ENCODE measurements at places on chromosomes 6 and 20. TPM values are rescaled to one million over a fixed set of nuclear protein-coding genes. Genes with fewer than 3 reads are reported as not detected.

DNA sequence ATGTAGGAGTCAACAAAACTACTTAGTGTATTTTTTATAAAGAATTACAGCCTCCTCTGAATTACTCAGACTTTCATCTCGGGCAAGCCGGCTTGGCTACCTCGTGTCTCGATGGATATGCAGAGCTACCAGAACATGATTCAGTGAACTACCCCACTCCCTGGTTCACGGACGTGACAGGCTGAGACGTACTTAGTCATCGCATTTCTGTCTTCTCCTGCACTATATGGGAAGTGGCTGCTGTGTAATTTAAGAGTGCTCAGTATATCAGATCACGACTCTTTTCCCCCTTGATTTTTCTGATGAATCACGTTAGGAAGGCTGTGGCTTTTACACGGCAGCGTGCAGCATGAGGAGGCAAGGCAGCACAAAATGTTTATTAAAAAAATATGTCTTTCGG lies 302.7 kb upstream of the ZFP64 start:
- no peak for DNase-seq

DNA sequence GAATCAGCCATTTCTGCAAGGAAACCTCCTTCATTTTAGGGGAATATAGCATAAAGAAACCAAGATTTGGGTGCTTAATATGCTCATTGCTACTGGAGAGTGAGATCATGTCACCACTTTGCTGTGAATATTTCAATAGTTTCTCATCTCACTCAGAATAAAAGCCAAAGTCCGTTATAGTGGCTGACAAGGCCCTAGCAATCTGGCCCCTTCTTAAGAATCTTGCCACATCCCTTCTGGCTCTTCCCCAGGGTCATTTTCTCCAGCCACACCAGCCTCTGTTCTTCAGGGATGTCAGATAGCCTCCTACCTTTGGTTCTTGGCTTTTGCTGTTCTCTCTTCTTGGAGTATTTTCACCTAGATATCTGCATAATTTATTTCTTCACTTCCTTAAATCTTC lies 24.8 kb upstream of the MLIP start:
- DNase-seq, result no peak

Gene GFRAL
- not detected for total RNA-seq

DNA sequence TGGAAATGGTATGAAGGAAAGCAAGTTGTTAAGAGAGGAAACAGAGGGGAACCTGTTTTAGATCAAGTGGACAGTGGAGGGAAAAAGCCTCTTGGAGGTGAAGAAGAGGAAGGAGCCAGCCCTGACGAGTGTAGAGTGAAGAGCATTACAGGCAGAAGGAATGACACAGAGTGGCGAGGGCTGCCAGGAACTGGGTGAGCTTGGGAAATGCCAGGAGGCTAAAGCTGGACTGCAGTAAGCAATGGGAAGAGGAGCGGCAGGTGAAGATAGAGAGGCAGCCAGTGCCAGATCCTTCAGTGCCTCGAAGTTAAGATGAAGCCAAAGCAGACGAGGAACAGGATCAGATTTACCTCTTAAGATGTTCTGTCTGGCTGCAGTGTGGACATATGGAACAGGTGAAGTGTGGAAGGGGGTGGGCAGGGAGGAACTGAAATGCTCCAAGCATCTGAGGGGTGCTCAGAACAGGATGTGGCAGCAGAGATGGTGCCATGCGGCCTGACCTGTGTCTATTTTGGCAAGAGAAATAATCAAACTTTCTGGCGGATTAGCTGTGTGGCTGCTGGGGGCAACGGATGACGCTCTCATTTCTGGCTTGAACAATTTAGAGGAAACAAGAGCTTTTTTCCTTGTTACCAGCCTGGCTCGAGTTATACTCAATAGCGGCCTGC lies 748.4 kb downstream of the PTPRT start:
- DNase-seq, result no peak

GRCh38 chr20:54195483-54196472 lies 12.1 kb upstream of the PFDN4 start:
- DNase-seq, result no peak

Gene KIF25
- total RNA-seq, result not detected

DNA sequence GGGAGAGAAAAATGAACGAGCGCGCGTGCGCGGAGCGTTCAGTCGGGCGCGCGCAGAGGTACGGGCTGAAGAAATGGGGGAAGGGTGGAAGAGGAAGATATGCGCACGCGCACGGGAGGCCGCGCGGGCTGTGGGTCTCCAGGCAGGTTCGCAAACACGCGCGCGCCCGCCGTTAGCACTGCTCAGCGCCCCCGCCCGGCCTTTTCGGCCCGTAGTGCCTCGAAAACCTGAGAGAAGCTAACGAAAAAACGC lies 393 bp downstream of the BCLAF1 start:
- peak; percentile 86 for DNase-seq

DNA sequence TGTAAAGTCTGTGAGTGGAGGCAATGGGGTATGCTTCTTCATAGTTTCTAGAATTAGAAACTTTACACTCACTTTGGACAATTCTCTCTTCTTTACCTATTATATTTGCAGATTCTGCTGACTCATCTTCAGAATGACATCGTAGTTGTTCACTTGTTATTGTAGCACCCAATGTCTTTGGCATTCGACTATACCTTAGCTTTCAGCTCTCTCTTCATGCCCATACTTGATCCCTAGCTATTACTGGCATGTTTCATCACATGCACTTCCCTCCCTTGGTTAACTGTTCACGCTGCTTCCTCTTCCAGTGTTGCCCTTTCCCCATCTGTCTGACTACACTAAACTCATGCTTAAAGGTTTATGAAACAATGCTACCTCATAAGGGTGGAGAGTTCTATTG lies 298.1 kb upstream of the TCF21 start:
- DNase-seq, result no peak

DNA sequence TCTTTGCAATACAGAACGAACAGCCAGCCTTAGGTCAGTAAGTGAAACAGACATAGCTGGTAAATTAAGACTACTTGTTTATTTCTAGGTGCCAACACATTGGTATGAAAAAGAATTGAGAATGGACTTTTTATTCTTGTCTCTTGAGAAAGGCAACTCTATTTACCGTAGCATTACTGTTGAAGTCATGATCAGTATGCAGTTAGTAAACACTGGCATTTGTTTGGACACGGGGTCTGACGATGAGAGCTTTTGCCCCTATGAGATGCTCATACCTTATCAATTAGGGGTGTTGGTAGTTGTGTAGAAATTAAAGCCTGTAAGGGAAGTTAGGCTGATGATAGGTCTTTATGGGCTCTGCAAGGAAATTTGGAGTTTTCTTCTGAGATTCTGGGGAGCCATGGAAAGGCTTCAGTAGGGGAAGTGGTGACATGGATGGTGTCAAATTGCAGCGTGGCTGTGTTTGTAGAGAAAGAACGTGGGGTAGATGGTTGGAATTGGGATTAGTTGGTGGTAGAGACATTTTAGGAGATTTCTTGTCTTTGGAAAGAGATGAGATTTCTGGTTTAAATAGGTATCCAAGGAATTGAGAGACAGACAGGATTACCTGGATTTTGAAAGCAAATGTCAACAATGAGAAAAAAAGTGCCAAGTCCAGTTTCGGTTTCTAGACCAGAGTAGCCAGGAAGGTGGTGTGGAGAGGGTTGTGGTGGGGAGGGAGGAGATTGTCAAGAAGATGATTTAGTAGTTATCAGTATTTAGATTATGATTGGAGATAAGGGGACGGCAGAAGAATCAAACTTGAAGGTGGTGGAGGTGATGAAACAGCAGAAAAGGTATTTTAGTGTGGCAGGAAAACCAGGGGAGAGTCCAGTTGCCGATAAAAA lies 116.6 kb downstream of the JARID2 start:
- DNase-seq, result no peak

DNA sequence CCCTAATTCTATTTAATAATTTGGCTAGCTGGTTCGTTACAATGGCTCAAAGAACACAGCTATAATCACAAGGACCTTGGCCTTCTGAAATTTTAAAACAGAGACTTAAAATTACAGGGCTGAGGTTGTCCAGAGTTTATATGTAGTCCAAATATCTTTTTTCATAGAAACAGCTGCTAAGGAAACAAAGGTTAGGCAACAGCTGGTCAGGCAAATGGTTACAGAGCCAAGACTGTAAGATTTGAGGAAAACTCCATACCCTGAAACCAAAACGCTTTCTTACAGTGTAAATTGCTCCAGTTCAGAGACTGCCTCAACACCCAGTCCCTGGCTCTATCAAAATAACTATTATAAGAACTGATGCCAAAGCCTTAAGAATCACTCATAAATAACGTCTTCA lies 9.7 kb upstream of the ARHGAP18 start:
- DNase-seq, result no peak

GRCh38 chr6:166463359-166464067 lies 80.8 kb upstream of the MPC1 start:
- no peak for DNase-seq

DNA sequence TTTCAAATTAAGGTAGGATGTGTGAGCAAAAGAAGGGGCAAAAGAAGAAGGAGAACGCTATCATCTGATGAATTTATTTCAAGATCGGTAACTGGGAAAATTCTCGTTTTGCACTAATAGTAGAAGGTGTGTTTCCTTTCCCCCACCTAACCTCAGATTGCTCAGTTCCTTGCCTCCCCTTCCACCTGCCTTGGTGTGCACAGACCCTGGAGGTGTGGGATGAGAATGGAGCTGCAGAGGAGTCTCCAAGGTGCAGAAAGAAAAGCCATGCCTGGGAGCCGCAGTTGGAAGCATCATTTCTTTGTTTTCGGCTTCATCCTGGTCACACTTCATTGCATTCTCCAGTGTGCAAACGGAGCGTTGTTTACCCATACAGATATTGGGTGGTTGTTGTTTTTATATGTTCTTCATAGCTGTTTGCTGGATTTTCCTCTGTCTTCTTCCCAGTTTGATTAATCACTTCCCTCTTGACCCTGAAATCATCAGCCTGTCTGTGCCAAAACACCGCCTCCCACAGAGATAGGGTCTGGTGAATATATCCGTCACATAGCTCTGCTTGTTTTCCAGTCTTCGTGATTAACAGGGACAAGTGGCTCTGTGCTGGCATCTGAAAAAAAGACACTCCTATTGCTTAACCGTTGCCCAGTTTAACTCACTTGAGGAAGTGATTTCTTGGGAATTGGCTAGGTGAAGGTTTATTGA lies 40.2 kb upstream of the NEDD9 start:
- DNase-seq, result no peak

Gene LY86
- total RNA-seq, result not detected

DNA sequence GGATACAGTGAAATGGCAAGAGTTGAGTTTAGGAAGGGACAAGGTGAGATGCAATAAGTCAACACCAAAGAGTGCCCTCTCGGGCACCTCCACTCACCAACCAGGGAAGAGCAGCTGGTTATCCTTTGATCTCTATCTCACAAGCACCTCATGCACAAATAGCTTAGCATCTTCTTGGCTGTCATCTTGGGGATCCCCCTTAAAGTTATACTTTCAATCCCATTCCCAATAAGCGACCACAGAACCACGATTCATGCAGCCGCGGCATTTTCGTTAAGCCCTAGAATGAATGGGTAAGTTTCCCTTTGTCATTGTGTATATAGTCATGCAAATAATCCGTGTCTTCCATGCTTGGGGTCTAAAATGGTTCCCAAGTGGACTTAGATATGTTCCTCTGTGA lies 73.5 kb downstream of the ADTRP start:
- no peak for DNase-seq

DNA sequence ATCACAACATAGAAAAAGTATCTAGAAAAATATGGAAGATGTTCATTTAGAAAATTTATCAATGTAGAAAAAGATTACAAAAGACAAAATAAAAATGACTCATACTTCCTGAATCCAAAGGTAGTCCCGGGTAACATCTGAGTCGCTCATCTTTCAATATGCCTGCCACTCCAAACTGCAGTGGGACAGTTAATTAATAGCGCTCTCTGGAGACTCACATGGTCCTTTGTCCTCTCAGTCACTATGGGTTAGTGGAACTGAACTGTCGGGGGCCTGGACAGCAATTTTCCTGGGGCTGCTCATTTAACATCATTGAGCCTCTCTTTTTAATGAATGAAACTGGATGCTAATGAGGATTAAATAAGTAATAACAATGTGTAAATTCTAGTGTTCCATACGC lies 103.4 kb downstream of the MAP3K4 start:
- no peak for DNase-seq
